SW 1271 (cell line): ENCODE measurements at places on chromosomes 7 and 10.

DNA sequence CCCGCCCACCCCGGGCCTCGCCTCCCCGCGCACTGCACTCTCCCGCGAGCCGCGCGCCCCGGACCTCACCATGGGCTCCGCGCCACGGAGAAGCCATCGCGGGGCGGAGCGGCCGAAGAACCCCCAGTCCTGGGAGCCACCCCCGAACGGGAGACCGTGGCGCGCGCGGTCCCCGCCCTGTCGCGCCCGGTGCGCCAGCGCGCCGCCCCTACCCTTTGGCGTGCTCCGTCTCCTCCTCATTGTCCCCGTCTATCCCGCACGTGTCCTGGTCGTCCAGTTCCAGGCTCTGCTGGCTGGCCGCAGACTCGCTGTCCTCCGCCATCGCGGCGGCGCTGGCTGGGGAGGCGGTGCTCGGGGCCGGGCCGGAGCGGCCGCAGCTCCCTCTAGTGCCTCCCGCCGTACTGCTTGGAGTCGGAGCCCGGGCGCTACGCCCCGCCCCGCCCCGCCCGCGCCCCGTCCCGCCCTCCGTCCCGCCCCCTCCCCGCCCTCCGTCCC, at the start of gene NMT2:
TSS of gene NMT2 (minus strand) at position 403 of the 495 bp plus-strand sequence. CDS start at position 322, 81 bp downstream.
- DNase-seq = no peak

DNA sequence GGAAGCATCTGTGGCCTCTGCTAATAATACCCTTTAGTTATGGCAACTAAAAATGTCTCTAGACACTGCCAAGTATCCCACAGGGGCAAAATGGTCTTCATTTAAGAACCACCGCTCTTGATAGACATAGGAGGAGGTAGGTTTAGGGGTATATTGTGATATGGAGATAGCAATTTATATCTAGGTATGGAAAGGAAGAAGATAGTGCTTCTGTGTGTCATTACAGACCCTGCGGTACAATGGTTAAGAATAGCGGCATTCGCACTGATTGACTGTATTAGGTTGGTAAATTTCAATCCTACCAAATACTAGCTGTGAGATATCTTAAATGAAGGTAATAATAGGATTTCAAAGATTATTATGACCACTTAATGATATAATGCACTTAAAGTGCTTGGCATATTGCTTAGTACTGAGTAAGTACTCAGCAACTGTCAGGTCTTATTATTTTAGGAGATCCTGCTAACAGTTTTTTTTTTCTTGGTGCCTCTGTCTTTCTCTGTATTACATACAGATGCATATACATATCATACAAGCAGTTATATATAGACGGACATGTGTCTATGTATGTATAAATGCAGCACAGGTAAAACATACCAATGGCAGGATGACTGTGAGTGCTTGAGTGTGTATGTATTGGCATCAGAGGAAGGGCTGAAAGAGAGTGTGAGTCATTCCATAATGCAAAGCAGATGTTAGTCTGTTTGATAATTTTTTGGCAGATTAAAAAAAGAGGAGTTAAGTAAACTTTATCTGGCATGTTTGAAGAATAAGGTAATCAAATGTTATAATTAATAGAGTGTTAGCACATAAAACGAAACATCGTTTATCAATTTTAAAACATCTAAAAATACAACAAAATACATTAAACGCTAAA, 50.0 kb upstream of the ITGB8 start:
- DNase-seq = no peak

DNA sequence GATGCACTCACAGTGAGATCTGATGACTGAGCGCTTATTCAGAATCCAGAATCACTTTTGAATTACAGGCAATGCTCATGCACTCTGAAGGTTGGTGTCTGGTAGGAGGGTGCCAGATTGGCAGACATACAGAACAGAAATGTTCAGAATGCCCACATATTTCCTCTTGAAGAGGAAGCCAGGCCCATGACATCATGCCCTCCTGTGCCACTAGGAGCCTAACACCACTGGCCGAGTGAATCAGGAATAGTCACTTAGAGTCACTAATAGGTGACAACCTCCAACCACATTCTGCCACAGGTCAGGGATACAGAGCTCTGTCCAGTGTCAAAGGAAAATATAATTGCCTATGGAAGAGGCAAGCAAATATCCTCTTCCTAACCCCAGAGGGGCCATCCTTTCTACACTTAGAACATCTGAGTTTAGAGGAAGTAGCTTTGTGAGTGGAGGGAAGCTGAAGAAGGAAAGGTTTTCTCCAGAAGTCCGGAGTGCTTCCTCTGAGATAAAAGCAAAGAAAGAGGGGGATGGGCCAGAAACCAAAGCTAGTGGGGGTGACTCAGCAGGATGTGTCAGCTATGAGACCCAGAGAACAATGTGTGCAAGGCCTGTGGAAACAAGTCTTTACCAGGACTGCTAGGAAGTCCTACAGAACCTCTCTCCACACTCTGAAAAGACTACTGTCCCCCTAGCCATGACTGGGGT, 838.8 kb downstream of the GRID1 start:
- no peak for DNase-seq

DNA sequence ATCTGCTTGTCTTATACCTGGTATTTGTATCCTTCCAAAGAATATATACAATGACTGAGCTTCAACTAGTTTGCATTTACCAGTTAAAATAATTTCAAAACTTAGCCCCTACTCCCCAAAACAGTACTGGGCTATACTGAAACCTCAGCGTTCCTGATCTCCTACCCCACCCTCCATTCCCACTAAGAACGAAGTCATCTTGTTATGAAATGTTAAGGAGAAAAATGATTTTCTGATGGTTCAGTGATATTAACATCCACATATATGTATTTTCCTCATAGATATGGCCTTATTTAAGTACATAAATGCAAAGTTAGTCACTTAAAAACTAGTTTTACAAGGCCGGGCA, 28.9 kb upstream of the ANAPC16 start:
- no peak for DNase-seq

DNA sequence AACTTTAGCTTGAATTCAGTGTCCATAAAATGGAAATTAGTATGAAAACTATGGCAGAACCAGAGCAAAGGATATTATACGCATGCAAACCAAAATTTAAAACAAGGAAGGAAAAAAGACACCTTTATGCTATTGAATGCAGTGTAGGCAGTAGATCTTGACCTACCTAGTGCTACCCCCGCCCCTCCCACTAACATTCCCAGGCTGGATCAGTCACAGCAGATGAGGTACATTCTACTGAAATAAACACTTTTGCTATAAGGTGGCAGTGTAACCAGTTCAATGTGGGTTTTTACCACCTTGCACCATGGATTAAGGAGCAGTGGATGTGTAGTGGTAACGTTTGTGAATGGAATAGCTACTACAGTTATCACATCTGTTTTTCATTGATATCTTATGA, 27.9 kb downstream of the SRI start:
- DNase-seq = no peak

DNA sequence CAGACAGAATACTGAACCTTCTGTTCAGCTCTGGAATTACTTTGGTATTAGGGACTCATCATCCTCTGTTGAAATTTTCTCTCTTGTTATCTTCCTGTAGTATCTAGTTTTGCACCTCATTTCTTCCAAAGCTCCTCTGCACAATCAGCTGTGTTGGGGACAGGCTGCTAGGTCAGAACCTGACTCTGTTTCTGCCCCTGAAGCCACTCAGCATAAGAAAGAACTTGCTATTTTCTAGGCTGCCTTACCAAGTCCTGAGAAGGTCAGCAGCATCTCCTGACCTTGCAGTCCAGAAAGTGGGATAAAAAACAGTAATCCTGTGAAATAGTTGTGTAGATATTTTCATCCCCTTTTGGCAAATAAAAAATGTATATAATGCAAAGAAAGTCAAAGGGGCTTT, 862.6 kb downstream of the SORCS3 start:
- DNase-seq = no peak

GRCh38 chr7:134730411-134730829, 49.0 kb upstream of the CALD1 start:
- DNase-seq = no peak

DNA sequence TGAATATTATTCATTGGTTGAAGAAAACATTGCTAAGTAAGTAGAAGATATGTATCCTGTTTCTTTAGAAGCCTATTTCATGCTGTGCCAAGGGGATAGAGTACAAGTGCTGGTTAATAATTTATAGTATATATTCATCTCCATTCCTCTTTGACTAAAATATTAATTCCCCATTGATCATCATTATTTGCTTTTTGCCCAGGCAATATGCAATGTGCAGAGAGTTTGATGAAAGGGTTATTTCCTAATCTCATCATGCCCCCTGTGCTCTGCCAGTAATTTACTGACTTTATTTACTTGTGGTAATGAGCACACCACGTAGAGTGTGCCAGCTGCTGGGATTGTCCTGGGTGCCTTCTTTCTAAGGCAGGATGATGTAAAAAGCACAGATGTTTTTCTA, 180.9 kb downstream of the REEP3 start:
- DNase-seq = no peak

- no peak for DNase-seq
These were observed 1.2 kb downstream of the RSBN1L start for GRCh38 chr7:77697535-77697831.

- DNase-seq = no peak
These were observed 122.4 kb upstream of the PPP2R2D start for GRCh38 chr10:131778385-131778784.

DNA sequence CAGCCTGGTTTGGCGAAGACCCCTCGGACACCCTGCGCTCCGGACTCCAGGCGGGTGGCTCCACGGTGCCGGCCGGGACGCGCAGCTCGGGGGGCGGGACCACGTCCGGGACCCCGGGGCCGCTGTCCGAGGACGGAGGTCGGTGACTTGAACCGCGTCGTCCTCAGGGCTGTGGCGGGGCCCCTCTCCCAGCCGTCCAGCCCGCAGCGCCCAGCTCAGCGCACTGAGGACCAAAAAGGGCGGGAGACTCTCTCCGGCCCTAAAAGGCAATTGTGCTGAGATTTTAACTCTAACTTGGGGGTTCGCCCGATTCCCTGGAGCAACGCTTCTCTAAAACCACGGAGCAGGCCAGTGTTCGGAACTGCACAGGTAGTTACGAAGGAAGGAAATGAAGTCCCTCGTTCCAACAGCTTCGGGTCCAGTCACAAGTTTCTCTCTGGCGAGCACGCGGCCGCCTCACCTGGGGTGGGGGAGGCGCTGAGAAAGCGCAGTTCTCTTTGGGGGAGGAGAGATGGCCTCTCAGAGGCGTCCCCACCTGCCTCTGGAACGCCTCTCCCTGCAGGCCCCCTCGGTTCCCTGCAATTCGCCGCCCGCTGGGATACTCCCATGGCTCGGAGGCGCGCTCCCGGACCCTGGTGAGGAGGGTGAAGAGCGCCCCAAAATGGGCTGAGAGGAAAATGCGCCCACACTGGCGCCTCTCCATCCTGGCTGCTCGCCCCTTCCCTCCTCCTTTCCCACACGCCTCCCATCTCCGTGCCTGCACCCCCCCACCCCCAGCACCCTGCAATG, 352.7 kb downstream of the DNAJB6 start:
- DNase-seq = no peak

DNA sequence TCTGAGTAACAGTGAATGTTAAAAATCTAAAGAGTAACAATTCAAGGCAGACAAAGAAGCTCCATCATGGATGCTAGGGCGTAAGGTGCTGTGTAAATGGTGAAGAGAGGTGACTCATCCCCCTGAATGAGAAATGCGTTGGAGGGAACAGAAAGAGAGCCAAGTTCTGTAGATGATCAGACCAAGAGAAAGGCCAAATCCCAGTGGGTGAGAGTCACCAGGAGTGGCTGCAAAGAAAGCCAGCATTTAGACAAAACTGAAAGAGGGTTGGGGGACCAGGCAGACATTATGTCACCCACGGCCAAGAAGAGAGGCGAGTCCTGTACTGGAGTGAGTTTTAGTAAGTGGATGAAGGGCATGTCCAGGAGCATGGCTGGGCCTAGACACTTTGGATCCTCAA, 153.1 kb downstream of the TRIL start:
- DNase-seq = no peak

- no peak for DNase-seq
These were observed 6.0 kb upstream of the PURB start for GRCh38 chr7:44891372-44891771.

GRCh38 chr10:93820434-93820833, 62.7 kb downstream of the LGI1 start:
- DNase-seq = no peak

- no peak for DNase-seq
These were observed 10.9 kb upstream of the KCNMA1 start for GRCh38 chr10:77648472-77648871.
